ENCODE measurements at places on chromosomes 16 and 17.

GRCh38 chr17:29129731-29130130 is 50.5 kb downstream of the MYO18A start:
- DNase-seq, result no peak

DNA sequence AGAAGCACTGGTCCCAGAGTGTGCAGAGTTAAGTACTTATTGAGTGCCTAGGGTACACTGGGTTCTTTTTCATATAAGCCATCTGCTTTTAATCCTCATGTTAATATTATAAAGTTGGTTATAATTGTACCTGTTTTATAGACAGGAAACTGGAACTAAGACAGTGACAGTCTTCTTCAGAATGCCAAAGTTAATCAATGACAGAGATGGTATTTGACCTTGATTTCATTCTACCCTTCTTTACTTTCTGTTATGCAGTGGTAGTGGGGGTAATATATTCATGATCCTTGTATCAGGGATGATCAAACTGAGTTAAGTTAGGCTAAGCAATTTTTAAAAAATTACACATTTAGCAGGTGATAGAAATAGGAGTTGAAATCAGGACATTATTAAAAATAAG is 108.6 kb upstream of the GOT2 start:
- DNase-seq, result no peak

GRCh38 chr17:17988427-17988945 is 15.8 kb downstream of the DRC3 start:
- no peak for DNase-seq

DNA sequence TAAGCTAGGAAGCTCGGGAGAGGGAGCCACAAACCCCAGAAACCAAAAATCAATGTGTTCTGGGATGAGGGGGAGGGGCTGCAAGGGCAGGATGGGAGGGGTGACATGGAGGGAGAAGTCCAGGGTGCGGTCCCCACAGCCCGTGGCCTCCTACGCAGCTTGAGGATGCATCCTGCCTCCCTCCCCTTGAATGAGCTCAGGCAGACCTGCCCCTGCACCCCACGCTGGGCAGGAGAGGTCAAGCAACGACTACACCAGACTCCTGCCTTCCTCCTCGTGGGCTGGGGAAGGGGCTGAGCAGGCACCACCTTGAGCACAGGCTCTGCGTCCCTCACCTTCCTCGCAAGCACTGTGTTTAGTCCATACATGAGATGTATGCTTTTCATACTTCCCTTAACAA is 3.9 kb downstream of the ANKRD13B start:
- peak; percentile 11 for DNase-seq

DNA sequence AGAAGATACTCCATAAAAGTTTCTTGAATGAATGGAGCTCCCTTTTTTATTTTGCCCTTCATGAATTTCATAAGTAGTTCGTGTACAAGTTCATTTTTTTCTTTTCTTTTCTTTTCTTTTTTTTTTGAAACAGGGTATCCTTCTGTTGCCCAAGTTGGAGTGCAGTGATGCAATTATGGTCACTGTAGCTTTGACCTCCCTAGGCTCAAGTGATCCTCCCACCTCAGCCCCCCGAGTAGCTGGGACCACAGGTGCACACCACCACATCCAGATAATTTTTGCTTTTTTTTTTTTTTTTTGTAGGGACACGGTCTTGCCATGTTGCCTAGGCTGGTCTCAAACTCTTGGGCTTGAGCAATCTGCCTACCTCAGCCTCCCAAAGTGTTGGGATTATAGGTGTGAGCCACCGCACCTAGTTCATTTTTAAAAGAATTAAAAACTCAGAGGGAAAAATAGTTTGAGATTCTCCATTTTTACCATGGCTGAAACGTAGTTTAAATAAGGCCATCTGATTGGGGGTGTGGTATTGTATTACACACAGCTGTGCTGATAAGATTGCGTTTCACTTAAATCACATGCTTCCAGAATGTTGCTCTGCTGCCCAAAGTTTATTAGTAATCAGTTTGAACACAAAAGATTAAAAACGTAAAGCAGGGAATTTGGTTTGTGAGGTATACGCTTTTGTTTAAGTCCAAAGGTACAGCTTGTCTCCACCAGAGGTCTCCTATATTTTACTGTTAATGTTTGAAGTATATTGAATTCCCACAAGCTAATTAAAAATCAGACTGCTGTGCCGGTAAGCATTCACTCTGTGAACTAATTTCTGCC is 154.1 kb downstream of the SOCS1 start:
- no peak for DNase-seq

GRCh38 chr17:29004081-29004692 is 1.6 kb downstream of the SEZ6 start:
- DNase-seq, result no peak

GRCh38 chr16:15450624-15451023 is 16.2 kb downstream of the BMERB1 start:
- peak; percentile 41 for DNase-seq

DNA sequence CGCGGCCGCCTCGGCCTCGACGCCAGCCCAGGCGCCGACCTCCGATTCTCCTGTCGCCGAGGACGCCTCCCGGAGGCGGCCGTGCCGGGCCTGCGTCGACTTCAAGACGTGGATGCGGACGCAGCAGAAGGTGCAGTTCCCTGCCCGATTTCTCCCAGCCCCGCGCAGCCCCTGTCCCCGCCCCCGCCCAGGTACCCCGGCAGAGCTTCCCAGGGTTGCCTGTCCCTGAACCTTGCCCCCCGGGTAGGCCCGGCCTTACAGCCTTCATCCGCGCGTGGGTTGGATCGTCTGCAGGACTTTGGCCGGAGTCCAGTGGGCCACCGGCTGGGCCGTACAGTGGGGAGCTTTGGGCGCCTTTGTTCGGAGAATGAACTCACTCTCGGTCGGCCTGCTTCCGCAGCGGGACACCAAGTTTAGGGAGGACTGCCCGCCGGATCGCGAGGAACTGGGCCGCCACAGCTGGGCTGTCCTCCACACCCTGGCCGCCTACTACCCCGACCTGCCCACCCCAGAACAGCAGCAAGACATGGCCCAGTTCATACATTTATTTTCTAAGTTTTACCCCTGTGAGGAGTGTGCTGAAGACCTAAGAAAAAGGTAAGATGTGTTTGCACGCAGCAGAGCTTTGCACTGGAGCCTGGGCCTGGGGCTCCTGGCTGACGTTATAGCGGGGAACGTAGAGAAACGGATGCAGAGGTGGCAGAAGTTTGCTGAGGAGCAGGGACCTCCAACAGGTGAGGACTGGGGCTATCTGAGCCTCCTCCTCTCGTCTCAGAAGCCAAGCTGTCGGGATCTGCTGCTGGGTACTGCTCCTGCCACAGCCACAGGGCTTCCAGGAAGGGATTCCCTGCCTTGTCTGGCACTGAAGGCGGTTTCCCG is 593 bp downstream of the GFER start:
- DNase-seq, result no peak

GRCh38 chr16:67661101-67661761 is 471 bp downstream of the PARD6A start:
- DNase-seq, result no peak

DNA sequence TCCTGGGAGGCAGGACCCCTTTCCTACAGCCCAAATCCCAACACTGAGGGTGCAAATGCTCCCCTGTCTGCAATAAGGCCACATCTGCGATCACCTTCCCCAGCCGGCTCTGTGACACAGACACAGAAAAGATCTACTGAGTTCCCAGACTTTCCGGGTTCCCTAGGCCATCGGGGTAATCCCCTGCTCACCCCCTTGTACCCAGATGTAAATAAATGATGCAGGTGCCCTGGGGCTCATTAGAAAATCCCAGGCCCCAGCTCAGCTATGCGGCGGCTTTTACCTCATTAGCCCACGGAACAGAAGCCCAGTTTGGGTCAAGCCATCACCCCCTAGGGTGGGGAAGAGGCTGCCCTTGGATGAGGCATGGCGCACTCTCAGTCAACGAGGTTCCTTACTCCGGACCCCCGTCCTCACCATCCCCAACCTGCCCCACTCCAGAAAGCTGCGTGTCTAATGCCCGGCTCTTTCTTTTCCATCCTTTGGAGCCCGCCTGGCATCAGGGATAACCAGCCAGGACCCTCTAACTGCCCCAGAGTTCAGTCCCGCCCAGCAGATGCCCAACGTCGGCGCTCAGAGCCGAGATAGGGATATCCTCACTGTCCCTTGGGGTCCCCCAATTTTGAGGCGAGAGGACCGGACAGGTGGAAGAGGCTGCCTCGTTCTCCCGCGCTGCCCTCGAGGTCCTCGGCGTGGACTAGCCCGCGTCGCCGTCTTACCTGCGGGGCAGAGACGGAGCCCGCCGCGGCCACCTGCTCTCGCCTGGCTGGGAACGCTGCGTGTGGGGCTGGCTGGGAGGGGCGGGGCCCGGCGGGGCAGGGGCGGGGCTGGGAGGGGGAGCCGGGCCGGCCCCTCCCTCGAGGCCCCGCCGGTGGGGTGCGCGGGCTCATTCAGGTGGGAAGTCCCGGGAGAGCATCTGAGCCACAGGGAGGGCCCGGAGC is at the start of gene ZNF385C:
TSS of gene ZNF385C (minus strand) at position 783 of the 941 bp plus-strand sequence. CDS start 35,417 bp downstream, outside the sequence.
- DNase-seq, result no peak

DNA sequence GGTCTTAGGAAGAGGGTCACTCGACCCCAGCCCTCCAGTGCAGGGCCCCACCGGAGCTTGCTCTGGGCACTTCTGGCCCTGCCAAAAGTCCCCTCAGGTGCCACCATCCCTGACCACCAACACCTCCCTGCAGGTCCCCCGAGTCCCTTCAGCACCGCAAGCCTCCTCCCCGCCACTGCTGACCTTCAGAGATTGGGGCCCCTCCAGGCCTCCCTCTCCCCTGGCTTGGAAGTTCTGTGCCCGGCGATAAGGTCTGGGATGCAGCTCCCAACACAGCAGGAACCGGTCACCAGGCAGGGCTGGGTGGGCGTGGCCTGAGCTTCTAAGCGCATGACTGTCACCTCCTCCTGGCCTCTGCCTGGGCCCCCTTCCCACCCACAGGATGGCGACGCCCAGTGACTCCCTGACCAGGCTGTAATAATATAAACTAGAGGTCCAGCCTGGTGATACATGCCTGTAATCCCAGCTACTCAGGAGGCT is 11.2 kb downstream of the PIEZO1 start:
- no peak for DNase-seq

DNA sequence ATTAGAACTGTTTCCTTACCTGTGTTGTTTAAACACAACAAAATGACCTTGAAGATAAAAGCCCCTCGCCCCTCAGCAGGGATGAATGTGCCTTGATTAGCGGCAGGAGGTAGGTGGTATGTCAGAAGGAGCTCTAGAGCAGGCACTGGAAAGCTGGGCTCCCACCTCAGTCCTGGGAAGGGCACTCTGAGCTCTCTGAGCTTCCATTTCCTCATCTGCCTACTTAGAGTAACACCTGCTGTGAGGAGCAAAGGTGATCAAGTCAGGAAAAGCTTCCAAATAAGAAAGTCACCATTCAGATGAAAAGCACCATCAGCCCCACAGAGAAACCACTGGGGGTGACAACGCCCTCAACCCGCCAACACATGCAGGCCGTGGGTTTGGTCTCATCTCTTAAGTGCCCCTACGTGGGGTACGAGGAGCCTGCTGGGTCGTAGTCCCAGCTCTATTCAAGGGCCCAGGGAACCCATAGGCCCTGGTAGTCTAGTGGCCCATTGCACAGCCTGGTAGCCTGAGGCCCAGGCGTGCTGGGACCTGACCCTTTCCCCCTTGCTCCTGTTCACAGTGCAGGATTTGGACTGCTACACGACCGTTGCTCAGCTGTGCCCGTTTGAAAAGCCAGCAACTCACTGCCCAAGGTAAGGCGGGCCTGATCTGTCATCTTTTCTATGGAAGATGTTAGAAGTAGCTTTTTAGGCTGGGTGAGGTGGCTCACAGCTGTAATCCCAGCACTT is 57.3 kb downstream of the CRISPLD2 start:
- no peak for DNase-seq

- DNase-seq, result peak; percentile 95
Measured at GRCh38 chr17:63961355-63962212, 11.1 kb downstream of the SCN4A start.

- no peak for DNase-seq
Measured at GRCh38 chr17:73423806-73424205, 112.0 kb upstream of the CDC42EP4 start.

DNA sequence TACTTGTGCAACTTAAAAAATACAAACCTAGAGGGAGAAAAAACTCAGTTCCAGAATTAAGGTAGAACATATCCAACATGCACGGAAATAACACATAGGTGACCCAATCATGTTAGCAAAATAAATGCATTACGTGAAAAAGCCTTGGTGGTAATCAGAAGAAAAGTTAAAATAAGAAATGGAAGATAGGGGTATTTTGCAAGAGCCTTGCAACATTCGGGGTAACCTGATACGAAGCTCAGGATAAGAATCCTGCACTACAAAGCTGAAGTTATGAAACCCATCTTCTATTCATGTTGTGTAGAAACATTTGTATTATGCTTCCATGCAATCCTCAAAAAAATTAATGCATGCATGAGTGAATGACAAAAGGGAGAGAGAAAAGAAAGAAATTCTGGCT is 33.1 kb downstream of the CHCT1 start:
- no peak for DNase-seq

DNA sequence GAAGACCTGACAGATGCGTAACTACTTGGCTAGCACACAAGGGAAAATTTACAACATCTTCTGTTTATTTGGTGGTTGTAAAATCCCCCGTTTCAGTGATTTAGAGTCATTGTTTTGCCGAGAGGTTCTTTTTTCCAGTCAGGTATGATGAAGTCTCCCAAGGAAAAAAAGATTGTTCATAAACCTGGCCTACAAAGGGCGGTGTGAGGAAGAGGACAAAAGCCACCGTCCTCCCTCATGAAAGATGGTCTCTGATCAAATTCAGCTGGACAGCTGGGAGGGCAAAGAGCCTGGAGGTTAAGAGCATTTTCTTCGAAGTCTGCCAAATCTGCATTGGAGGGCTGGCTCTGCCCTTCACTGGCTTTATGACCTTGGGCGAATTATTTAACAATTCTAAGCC is 419.9 kb downstream of the HAPSTR1 start:
- no peak for DNase-seq

DNA sequence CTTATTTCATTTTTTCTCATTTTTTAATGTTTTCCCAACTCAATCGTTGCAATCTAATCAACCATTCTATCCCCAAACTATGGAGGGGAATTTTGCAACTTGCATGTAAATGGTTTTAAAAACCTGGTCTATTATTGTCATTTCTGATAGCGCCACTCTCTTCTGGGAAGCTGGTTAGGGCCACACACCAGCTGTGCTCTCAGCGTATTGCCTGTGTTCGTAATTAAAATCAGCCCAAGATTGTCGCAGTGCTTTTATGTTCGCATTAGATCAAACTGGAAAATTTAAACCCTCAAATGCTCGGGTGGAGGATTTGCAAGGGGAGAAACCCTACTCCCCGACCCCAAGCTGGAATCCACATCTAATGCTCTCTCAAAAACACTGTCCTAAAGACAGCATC is 123.5 kb upstream of the CACNG5 start:
- no peak for DNase-seq

GRCh38 chr16:68884861-68885720 is 41.8 kb downstream of the TANGO6 start:
- no peak for DNase-seq

Data from lower leg skin (tissue), 4 donors.